IPS DF 6.9 (cell line): ENCODE measurements at places on chromosomes 7 and 10.

- DNase-seq: no peak
Observed at GRCh38 chr10:124671486-124672075, 72.6 kb downstream of the FAM53B start.

GRCh38 chr7:44072364-44073231 lies 7.2 kb upstream of the PGAM2 start:
- DNase-seq: no peak

- no peak for DNase-seq
Observed at GRCh38 chr7:30884881-30885280, 26.8 kb upstream of the AQP1 start.

GRCh38 chr10:35442592-35442991 lies 106.3 kb downstream of the CCNY start:
- no peak for DNase-seq

GRCh38 chr10:118950190-118950680 lies 79.3 kb upstream of the NANOS1 start:
- DNase-seq: no peak

- no peak for DNase-seq
Observed at GRCh38 chr7:1915956-1916600, 246.0 kb downstream of the ELFN1 start.

- no peak for DNase-seq
Observed at GRCh38 chr10:43963379-43963778, 314.7 kb upstream of the ZNF32 start.

GRCh38 chr7:127682140-127682539 lies 30.1 kb downstream of the SND1 start:
- no peak for DNase-seq

DNA sequence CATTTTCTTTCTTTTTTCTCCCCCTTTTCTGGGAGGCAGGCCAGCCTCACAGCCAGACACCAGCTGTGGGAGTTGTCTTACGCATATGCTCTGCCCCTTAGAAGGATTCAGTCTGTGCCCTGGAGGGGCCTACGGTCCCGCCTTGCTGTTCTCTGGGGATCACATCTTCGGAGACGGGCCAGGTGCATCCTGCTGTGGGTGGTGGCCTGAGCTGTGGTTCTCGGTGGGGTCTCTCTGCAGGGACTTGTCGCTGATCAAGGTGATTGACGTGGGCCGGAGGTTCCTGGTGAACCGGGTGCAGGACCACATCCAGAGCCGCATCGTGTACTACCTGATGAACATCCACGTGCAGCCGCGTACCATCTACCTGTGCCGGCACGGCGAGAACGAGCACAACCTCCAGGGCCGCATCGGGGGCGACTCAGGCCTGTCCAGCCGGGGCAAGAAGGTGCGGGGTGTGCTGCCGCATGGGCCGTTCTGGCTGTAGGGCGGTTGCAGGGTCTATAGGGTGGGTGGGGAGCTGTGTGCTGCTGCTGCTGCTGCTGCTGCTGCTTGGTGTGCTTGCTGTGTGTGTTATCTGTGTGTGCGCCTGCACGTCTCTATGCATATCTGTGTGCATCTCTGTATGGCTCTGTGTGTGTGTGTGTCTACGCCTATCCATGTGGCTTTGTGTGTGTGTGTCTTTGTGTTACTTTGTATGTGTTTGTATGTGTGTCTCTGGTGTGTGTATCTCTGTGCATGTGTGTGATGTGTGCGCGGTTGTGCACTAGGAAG lies 17.9 kb downstream of the PFKFB3 start:
- no peak for DNase-seq

- DNase-seq: no peak
Observed at GRCh38 chr10:1968257-1969033, 231.1 kb upstream of the ADARB2 start.

DNA sequence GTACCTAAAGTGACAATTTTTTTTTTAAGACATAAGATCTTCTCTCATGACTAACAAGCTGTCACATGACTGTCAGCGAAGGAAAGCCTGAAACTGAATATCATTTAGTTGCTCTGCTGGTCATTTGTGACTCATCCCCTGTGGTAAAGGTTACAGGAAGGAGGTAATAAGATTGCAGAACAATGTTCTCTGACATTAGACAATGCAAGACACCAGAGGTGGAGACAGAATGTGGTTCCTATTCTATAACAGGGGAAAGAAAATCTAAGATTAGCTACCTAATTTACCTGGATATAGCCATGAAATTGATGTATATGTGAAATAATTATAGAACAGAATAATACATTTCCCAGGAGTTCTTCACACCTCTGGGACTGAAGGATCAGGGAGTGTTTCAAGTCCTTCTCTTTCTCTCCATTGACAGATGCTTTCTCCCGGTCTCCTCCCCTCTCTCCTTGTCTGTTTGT lies 47.7 kb downstream of the LRGUK start:
- DNase-seq: no peak

GRCh38 chr10:62788861-62789467 lies 15.6 kb upstream of the ADO start:
- no peak for DNase-seq

GRCh38 chr10:16948361-16948760 lies 131.1 kb upstream of the RSU1 start:
- no peak for DNase-seq

DNA sequence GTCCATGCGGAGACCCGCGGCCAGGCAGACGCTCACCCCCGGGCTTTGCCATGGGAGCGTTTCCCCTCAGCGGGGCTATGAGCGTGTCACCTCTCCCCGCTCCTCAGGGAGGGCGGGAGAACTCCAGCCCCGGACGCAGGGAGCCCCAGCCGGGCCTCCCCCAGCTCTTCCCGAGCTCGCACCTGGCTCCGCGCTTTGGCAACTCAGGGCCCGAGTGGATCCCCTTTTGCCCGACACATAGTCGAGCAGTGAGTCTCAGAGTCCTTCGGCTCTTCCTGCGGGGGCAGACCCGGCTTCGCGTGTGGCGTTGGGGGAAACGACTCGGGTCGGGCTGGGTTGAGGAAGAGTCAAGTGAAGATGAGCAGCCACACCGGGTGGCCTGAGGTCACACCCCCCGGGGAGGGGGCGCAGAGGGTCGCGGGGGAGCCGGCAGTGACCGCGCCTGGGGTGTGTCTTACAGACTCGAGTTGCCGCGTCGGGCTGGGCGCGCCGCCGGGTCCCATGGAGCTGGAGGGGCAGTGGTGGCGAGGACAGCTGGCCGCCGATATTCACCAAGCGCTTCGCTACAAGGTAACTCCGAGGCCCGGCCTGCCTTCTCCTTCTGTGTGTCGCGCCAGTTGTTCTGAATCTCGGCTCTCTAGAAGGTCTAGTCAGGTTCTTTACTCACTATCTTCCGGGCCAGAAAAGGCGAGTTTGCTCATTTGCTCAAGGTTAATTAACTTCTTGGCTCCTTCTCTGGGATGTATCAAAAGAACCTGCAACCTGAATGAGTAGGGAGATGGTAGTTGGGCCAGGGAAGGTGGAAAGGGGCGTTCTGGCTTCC lies 721 bp downstream of the CCNJ start:
- DNase-seq: no peak

DNA sequence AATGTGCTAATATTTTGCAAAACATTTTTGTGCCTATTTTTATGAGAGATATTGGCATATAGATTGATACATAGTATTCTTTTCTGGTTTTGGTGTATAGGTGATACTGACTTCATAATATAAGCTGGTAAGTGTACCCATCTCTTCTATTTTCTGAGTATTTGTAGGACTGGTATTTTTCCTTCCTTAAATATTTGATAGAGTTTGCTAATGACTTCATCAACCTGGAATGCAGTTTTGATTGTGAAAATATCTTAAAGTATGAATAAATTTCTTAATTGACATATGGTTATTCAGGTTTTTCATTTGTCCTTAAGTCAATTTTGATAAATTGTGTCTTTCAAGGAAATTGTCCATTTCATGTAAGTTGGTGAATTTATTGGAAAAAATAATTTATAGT lies 6.1 kb upstream of the SCRN1 start:
- DNase-seq: no peak

DNA sequence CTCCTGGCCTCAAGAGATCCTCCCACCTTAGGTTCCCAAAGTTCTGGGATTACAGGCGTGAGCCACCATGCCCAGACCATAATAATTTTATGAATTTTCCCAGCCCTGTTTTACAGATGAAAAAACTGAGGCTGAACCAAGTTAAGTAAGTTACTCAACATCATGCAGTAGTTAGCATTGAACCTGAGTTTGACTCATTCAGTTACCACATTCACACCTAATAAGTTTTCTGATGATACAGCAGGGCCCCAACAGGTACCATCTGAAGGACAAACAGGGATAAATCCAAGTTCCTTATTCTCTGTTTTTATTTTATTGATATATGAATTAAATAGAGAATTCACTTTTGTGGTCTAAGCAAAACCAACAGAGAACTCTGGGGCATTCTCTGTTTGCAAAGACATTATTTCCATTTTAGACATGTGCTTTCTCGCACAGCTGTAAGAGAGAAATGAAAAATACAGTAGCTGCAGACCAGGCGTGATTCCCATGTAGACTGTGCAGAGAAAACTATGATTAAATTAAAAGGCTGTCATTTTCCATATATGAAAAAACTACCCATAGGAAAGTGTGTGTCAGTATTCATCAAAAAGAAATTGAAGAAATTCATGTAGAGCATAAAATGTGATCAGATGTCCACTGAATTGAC lies 26.6 kb downstream of the APBB1IP start:
- DNase-seq: no peak

GRCh38 chr7:150860291-150860977 lies 8.1 kb downstream of the AOC1 start:
- no peak for DNase-seq

- DNase-seq: no peak
Observed at GRCh38 chr10:61170594-61170993, 226.6 kb upstream of the RHOBTB1 start.

DNA sequence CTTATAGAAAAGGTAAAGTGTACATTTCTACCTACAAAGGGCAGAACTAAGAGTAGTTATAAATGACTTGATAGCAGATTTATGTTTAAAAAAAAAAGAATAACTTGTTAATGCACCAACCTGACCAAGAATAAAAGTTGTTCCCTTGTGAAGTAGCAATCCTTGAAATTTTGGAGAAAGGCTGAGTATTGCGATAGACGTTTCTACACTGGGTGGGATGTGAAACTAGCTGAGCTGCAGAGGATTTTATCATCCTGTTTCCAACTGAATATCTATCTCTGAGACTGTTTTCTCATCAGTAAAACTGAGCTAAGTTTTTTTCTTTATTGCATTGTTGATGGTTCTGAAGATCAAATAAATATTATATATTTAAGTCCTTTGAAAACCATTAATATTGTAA lies 14.6 kb downstream of the MDFIC start:
- DNase-seq: no peak

- DNase-seq: no peak
Observed at GRCh38 chr7:119482671-119483070, 790.3 kb upstream of the KCND2 start.

- no peak for DNase-seq
Observed at GRCh38 chr10:94098896-94099295, 105.2 kb downstream of the PLCE1 start.
